ENCODE measurements at places on chromosomes 13 and 19.

GRCh38 chr13:105655046-105655445 is 880.4 kb downstream of the EFNB2 start:
- DNase-seq: no peak
- H3K27me3 ChIP-seq: no peaks in the 10 kb centered on the region
- H3K4me1 ChIP-seq: no peaks in the 10 kb centered on the region
- H3K36me3 ChIP-seq: no peaks in the 10 kb centered on the region
- H3K4me3 ChIP-seq: no peak overlapping the region

DNA sequence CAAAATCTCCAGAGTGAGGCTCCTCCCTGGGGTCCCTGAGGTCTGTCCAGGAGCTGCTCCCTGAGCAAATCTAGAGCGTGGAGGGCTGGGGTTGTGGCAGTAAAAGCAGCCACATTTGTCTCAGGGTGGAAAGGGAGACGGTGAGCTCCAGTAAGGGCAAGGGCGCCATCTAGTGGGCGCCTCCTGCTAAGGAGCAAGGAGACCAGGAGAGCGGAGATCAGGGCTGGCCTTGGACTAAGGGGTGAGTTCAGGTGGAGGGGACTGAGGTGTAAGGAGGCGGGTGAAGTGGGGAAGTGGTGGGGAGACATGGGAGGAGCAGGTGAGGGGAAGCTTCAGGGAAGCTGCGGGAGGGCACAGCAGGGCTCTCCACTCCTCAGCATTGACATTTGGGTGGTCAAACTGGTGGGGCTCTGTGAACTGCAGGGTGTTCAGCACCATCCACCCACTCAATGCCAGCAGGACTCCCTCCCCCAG is 5.3 kb upstream of the CEACAM21 start:
- DNase-seq: peak; percentile 33
- no peaks in the 10 kb centered on the region for H3K4me1 ChIP-seq
- H3K27ac ChIP-seq: no peak overlapping the region

GRCh38 chr13:26323127-26323526 is 69.2 kb downstream of the CDK8 start:
- no peak overlapping the region for H3K4me3 ChIP-seq
- no peaks in the 10 kb centered on the region for H3K36me3 ChIP-seq
- H3K27me3 ChIP-seq: no peaks in the 10 kb centered on the region
- H3K27ac ChIP-seq: no peak overlapping the region

GRCh38 chr19:41796901-41797300 is 514 bp downstream of the CEACAM3 start:
- no peaks in the 10 kb centered on the region for H3K4me1 ChIP-seq
- no peaks in the 10 kb centered on the region for H3K36me3 ChIP-seq
- H3K4me3 ChIP-seq: no peak overlapping the region
- no peak for DNase-seq
- H3K27me3 ChIP-seq: no peaks in the 10 kb centered on the region

Measured in Panc1 (cell line).